A549 treated with ZK216348 at 1 μM for 4 hours (cell line): ENCODE measurements at places on chromosomes 3 and 15. TPM values are rescaled to one million over a fixed set of nuclear protein-coding genes. Genes with fewer than 3 reads are reported as not detected.

Gene SKIL
- total RNA-seq: 17.4 to 33.6 TPM (median 29.7 TPM) in 5 replicates

Gene KLHL40
- not detected in 5 replicates for total RNA-seq

Gene BCHE
- total RNA-seq: 0.50 to 0.87 TPM (median 0.74 TPM) in 5 replicates

Gene CAMK1
- total RNA-seq: 11.6 to 21.8 TPM (median 17.7 TPM) in 5 replicates

Gene GOLGA8Q
- 0.14 TPM in 1 of 5 replicates, not detected in the others for total RNA-seq

Gene SNUPN
- 31.0 to 35.0 TPM (median 33.4 TPM) in 5 replicates for total RNA-seq

Gene MAP2K5
- 10.7 to 14.9 TPM (median 11.8 TPM) in 5 replicates for total RNA-seq

Gene ACKR2
- 0.18 to 0.23 TPM in 2 of 5 replicates, not detected in the others for total RNA-seq

Gene CYP1A1
- total RNA-seq: 1.4 to 2.1 TPM (median 1.8 TPM) in 5 replicates
